ENCODE measurements at places on chromosomes 13 and 19. TPM values are rescaled to one million over a fixed set of nuclear protein-coding genes. Genes with fewer than 3 reads are reported as not detected.

SKA3 gene
- polyA plus RNA-seq = 0.89 TPM

CAMSAP3 gene
- polyA plus RNA-seq = 75.7 TPM

DNA sequence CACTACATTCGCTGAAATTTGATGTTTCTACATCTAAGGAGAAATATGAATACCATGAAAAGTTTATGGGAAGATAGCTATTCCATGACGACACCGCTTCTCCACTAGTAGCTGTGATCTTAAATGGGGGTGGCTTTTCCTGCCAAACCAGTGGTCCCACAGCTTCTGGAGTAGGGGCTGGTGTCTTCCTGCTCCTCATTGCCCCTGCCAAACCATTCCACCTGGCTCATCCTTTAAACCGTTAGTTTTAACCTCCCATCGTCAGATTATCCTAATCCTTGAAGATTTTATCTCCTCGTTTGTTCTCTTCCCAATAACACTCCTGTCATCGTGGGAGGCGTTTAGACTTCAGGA, 568 bp upstream of the ZNF230 start:
- no peak for DNase-seq
- H3K27me3 ChIP-seq = no peaks in the 10 kb centered on the region
- H3K27ac ChIP-seq = peak overlapping the region; percentile 82

DNA sequence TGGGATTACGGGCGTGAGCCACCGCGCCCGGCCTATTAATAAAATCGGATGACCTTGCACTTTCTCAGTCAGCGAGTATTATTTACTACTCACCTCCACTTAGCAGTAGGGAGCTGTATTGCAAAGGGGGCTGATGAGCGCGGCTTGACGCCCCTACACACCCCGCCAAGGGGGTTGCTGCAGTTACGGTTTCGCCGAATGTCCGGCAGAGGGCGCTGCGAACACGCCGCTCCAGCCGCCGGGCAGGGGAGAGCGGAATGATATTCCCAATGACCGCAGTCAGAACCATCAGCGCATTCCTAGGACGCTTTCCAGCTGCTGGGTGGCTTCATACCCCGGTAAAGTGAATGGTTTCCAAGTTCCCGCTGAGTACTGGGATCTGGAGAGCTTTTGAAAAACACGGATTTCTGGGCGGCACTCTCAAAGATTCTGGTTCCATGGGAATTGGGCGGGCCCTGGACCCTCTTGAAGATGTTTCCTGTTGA, 30.0 kb upstream of the TPT1 start:
- H3K27me3 ChIP-seq = no peaks in the 10 kb centered on the region
- H3K36me3 ChIP-seq = no peaks in the 10 kb centered on the region
- DNase-seq = peak; percentile 75
- H3K4me1 ChIP-seq = peaks cover 2% of the 10 kb centered on the region
- no peak overlapping the region for H3K27ac ChIP-seq
- no peak overlapping the region for H3K4me3 ChIP-seq

- H3K4me1 ChIP-seq = no peaks in the 10 kb centered on the region
- no peak overlapping the region for H3K27ac ChIP-seq
- no peaks in the 10 kb centered on the region for H3K36me3 ChIP-seq
- no peak overlapping the region for H3K4me3 ChIP-seq
These were observed 1.5 kb downstream of the ONECUT3 start for GRCh38 chr19:1754636-1755466.

- DNase-seq = no peak
- H3K27ac ChIP-seq = no peak overlapping the region
- H3K4me3 ChIP-seq = no peak overlapping the region
- H3K36me3 ChIP-seq = no peaks in the 10 kb centered on the region
- no peaks in the 10 kb centered on the region for H3K4me1 ChIP-seq
These were observed 1483.7 kb downstream of the PCDH9 start for GRCh38 chr13:65746406-65746921.
